ENCODE measurements at places on chromosomes 11 and 22.

- peak; percentile 45 for DNase-seq
These were observed 460 bp downstream of the ZC3H12C start for GRCh38 chr11:110093407-110094297.

- DNase-seq: peak; percentile 65
These were observed 145.1 kb downstream of the SWAP70 start for GRCh38 chr11:9808943-9809342.

DNA sequence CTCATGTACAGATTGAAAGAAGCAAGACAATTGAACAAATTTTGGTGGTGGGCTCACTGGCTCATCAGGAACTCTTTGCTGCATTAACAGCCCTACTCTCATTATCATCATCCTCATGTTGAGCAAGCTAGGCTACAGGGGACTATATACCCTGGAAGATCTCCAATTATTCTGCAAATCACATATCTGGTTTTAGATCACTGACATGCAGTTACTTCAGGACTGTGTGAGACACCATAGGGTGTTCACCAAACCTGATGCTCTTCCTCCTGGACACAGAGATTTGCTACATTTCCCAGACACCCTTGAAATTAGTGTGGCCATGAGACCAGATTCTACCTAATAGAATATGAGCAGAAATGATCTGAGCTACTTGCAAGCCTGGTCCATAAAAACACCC, 23.0 kb upstream of the ME3 start:
- no peak for DNase-seq

DNA sequence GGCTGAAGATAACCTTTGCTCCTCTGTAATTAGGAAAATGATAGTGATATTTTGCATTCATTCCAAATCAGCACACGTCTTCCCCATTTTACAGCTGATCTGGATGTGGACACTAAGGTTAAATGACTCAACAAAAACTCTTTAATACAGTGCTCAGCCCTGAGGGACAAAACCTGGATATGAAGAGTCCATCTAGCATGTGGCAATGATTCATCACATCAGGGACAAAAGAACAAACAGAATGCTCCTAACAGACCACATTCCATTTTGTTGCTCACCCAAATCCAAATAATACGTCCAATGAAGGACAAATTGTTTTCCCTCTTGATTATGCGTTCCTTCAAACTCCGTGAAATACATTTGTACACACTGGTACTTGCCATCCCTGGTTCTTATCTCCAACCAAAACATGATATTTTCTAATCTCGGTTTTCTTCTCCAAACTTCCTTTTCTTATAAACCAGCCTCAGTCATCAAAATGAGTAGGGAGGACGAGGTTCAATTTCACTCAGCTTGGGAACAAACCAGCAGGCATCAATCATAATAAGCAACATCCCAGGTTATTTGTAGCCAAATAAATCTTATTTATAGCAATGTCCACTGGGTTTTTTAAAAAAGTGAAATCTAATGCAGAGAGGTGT, 53.7 kb upstream of the MTMR2 start:
- peak; percentile 86 for DNase-seq

- no peak for DNase-seq
These were observed 85.1 kb downstream of the CEP164 start for GRCh38 chr11:117412653-117413275.

- DNase-seq: no peak
These were observed 189.7 kb upstream of the BLID start for GRCh38 chr11:122305426-122306320.

DNA sequence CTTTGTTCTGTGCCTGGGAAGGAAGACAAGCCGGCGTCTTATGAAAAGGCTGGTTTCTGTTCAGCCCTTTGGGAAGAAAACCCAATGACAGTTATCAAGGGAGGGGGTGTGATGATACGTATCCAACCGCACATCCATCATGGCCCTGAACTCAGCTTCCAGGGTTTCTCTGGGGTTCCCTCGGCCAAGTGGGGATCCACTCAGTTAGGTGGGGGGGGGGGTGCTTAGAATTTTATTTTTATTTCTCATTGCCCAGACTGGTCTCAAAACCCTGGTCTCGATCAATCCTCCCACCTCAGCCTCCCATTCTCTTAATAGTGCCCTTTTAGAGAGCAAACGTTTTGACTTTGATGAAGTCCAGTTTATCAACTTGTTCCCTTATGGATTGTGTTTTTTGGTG, 25.7 kb downstream of the KCNQ1 start:
- no peak for DNase-seq

DNA sequence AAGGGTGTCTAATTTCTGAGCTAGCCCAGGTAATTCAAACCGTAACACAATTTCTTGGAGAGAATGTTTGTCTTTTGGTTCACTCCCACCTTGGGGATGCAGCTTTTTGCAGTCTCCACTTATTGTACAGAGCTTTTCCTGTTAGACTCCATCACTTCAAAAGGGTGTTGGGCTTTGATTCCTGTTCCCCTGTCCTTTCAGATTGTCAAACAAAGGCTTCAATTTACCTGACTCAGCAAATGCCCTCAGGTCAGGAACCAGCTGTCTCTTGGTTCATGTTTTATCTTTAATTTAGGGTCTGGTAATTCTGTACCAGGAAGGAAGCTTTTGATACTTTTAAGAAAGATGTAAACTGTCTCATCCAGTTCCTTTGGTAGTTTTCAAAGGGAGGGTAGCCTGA, 880.6 kb downstream of the NTM start:
- DNase-seq: no peak
